Sciatic nerve (tissue), 2 donors: ENCODE measurements at places on chromosomes 12 and 14. TPM values are rescaled to one million over a fixed set of nuclear protein-coding genes. Genes with fewer than 3 reads are reported as not detected.

- no peak for DNase-seq
These were observed 280.4 kb downstream of the AEBP2 start for GRCh38 chr12:19719672-19720071.

BIN2 gene
- 11.2 TPM for total RNA-seq

GRCh38 chr12:13183620-13184019 is 12.9 kb upstream of the EMP1 start:
- no peak for DNase-seq

DNA sequence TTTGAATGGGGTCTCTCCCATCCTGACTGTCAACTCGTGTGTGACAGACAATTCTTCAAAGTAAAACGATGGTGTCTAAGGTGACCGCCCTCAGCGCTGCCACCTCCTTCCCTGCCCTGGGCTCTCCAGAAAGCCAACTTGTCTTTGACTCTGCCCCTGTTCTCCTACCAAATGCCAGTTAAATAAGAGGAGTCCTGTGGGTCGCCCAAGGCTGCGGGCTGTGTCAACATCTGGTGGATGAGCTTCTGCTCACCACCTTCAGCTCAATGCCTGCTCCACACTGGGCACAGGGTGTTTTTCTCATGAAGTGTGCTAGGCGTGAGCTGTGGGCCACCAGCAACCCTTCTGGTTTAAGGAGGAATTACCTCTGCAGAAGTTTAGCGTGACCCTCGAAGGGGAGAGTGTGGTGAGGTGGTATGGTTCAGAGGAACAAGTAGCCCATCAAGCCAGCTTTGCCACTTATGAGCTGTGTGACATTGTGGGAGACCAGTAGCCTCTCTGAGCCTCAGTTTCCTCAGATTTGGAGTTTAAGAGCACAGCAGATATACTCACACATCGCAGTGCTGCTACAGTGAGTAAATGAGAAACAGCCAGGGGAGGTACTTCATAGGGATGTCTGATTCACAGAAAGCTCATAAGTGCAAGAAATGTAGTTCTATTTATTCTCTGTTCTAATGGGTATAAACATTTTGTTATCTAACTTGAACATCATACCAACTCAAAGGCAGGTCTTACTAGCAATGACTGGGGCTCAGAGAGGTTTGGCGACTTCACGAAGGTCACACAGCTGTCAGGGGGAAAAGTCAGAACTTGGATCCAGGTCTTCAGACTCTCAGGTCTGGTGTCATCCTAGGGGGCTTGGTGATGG is 12.1 kb downstream of the SERPINA1 start:
- no peak for DNase-seq

DNA sequence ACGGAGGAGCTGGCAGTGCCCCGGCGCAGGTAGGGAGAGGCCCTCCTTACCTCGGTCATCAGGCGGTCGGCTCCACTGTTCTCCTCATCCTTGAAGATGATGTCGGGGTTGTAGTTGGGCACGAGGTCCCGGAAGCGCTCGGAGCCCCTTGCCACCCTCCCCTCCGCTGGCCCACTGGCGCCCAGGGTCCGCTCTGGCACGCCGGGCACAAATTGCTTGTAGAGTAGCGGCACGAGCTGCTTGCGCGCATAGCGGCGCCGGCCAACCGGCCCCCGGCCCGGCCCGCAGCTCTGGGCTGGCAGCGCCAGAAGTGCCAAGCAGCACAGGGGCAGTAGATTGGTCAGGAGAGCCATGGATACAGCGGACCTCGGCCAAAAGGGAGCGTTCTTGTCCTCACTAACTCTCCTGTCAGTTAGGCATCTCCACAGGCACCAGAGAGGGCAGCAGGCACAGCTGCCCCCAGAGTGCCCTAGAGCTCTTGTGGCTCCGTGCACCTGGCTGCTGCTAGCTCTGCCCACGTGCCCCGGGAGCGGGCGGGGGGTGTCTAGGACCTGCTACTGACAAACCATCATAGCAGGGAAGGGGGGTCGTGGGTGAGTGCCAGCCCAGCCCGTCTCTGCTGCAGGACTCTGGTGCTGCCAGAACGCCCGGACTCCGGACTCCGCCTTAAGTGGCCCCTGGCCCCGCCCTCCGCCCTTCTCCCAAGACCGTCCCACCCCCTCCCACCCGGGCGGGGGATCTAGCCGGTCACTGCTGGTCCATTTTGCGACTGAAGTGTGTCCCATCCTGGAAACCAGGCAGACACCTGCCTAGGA is at the start of gene DHH:
TSS of gene DHH (minus strand) at position 642 of the 815 bp plus-strand sequence. CDS start at position 353, 289 bp downstream.
- DNase-seq = peak; percentile 86

CPSF2 gene
- 43.0 TPM for total RNA-seq

- peak; percentile 19 for DNase-seq
These were observed 29.2 kb downstream of the VWF start for GRCh38 chr12:6095269-6095668.

DNA sequence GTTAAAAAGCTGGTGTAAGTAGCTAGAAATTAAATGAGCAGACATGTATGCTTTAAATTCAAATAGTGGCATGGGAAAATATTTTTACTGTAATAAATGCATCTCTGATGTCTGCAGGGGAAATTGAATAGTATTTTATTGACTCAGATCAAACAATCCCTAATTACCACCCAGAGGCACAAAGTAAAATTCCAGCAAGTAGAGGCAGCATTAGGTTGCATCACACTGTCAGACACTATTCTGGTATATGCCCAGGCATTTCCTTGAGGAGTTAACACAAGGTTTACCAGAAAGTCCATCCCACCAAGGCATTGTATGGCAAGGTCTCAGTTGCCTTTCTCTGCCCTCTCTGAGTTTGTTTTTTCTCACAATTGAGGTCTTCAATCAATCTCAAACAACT is 201.6 kb upstream of the KITLG start:
- no peak for DNase-seq

GRCh38 chr12:31035967-31036665 is 37.5 kb upstream of the DDX11 start:
- DNase-seq = no peak

DNA sequence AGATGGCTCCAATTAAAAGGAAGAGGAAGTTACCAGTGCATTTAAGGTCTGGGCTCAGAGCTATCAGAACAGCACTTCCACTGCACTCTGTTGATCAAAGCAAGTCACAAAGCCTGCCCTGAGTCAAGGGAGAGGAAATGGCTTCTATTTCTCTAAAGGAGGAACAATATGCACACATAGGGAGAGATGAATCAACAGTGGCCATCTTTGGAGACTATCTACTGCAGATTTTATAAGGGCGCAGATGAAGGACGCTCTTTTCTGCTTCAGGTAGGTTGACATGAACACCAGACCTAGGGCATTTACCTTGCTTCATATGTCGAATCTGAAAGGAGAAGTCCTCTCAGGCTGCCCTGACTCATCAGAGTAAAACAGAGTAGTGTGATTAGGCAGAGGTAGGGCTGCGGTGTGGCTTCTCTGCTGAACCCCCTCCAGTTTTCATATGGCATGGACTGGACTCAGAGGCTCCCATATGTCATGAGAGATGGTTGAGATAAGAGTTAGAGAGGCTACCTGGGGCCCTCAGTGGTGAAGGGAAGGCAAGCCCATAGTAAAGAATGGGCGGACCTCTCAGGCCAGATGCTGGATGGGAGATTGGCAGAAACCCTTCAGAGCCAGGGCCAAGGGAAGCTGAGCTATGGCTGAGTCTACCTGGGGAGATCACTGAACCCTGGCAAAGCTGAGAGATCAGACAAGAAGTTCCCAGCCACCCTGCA is 84.4 kb downstream of the ARF6 start:
- DNase-seq = no peak

SERPINA3 gene
- 77.1 TPM for total RNA-seq

- no peak for DNase-seq
These were observed 8.6 kb upstream of the CACNA1C start for GRCh38 chr12:2044165-2044564.

GRCh38 chr12:13200841-13201240 is 4.3 kb downstream of the EMP1 start:
- no peak for DNase-seq

- no peak for DNase-seq
These were observed 96.5 kb downstream of the KCNA5 start for GRCh38 chr12:5140190-5140589.

DNA sequence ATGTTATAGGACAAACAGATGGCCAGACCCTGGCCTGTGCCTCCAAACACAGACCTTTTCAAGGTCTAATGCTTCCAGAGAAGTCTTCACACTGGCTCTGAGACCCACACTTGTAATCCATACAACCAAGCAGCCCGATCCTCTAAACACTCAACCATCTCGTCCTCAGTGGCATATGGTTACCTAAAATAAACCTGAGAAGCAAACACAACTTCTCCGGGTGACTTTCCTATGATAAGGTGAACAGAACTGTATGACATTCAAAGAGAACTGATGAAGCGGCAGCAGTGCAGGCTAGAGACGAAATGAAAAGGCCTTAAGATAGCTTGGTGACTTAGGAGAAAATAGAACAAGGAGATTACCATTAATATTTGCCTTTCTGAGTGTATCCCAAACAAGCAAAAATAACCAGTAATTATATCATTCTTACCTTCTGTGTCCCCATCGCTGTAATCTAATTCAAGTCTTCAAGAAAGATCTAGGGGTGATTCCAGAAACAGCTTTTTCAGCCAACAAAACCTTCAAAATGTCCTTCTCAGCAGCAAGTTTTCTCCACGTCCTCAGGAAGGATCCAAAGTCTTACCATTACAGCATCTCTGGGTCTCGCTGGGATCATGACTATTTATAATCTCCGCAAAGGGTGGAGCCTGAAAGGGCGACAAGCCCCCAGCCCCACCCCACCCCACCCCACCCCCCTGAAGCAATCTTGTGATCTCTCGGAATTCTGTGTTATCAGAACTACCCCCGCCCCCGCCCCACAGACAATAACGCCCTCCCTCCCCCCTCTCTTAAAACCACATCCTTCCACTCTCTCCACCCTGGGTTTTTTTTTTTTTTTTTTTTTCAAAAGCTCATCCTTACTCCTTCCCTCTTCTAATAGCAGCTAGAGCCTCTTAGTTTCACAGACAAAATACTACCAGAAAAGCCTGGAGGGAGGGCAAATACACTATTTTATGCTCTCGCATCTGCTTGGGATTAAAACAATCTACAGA is at the start of gene SLC2A3:
TSS of gene SLC2A3 (minus strand) at position 598 of the 992 bp plus-strand sequence. CDS start at position 445, 153 bp downstream.
- DNase-seq = peak; percentile 80

DNA sequence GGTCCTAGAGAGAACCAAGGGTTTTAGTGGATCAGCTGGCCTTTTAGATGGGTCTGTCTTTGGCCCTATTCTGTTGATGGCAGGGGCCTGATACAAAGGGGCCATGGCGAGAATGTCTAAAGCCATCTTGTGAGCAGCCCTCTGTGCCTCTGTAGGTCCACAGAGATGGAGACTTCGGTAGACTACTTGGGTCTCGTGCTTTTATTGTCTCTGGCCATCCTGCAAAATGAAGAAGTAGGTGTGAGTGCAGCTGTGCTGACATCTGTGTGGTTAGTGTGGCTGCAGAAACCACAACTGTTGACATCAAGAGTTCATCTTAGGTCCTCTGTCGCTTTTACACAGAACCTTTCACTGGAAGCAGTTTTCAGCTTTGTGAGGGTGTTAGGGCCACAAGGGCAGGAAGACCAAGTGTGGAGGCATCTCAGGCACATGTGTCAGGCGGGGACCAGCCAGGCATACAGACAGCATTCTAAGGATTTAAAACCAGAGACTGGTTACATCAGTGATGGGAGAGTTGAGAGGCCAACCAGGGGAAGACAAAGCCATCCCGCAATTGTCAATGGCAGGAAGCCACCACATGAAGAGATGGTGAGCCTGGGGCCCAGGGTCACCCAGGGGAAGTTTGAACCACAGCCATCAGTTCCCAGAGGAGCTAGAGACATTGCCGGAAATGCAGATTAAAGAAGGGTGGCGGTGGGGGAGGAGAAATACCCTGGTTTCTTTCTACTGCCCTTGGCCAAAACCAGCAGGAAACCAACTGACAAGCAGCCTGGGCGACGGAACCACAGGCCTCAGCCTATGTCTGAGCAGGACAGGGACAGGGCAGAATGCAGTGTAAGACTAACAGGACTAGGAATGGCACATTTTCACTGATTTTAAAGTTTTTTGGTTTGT is 13.0 kb upstream of the TPCN1 start:
- no peak for DNase-seq

GRCh38 chr14:56189307-56189706 is 71.1 kb downstream of the PELI2 start:
- DNase-seq = no peak

GRCh38 chr12:53890081-53890480 is 48.5 kb upstream of the HOXC13 start:
- no peak for DNase-seq

- no peak for DNase-seq
These were observed 264.0 kb upstream of the FAR2 start for GRCh38 chr12:28884904-28885679.

HEBP1 gene
- total RNA-seq = 67.8 TPM

DNA sequence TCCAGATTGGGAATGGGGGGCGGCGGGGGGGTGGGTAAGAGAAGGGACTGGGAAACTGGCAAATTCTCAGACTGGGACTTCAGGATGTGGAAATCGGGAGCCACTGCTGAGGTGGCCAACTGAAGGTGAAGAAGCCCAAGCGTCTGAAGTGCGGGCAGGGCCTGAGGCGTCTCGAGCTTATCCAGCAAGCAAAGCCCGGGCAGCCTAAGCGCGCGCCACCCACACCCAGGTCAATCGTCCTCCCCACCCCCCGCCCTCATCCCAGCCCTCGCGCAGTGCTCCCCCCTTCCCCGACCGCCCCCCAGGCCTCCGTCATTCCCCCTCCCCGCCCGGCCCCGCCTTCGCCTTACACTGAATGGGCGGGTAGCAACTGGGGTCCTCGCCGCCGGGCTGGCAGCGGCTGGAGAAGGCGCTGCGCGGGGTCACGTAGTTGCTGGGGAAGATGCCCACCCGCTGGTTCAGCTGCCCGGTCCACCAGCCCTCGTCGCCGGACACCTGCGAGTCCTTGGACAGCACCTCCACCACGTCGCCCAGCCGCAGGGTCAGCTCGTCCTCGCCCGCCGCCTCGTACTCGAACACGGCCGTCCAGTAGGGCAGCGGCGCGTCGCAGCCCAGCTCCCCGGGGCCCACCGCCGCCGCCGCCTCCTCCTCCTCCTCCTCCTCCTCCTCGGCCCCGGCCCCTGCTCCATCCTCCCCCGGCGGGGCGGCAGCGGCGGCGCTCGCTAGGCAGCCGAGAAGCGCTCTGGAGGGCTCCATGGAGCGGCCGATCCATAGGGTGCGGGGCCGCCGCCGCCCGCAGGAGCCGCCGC is 693 bp downstream of the MAP3K9 start:
- no peak for DNase-seq

GRCh38 chr12:124426594-124427555 is 132.0 kb downstream of the RFLNA start:
- DNase-seq = no peak
